Nephron progenitor cell (in vitro differentiated cells): ENCODE measurements at places on chromosomes 7 and 10.

GRCh38 chr10:80964955-80965614 lies 427.4 kb downstream of the SH2D4B start:
- no peak for DNase-seq

GRCh38 chr7:94697035-94697974 lies 41.4 kb upstream of the SGCE start:
- DNase-seq = no peak

DNA sequence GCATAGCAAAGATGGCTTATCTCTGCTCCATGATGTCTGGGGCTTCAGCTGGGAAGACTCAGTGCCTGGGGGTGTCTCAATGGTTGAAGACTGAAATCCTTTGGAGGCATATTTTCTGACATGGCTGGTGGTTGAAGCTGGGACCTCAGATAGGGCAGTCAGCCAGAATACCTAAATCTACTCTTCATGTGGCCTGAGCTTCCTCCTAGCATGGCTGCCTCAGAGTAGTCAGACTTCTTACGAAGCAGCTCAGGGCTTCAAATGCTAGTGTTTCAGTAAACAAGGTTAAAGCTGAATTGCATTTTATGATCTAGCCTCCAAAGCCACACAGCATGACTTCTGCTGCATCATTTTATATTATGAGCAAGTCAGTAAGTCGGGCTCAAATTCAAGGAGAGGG lies 2.6 kb upstream of the BRAF start:
- no peak for DNase-seq

- no peak for DNase-seq
Measured at GRCh38 chr10:121448766-121449421, 149.3 kb downstream of the FGFR2 start.

DNA sequence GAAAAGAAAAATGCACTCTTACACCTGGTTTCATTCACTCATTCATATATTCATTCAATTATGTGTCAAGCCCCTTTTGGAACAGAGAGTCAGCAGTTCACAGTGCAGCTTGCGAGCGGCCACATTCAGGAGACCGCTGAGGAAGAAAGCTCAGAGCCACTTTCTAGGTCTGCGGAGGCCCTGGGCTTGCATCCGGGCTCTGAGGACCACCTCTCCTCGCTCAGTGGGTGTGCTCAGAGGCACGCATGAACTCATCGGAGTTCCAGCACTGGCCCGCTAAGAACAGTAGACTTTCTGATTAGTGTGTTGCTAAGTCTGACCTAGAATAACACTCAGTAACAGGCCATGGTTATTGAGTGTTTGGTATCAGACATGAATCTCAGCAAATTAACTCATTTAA lies 1.8 kb upstream of the FAM107B start:
- DNase-seq = no peak

DNA sequence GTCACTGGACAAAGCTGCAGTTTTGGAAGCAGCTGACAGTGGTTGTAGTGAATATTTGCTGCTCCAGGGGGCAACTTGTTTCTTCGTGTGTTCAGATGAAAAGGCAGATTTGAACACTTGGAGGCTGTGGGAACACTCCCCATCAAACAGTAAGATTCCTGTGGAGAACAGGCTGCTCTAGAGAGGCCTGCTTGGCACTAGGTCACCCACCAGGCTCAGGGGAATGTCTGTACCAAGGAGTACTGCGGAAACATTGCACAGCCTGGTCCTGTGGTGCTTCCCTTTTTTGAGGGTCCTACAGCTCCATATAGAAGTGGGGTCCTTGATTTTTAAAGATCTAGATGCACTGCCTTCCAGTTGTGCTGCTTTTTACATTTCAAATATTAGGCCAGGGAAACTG lies 97.5 kb downstream of the CXCL12 start:
- DNase-seq = no peak
